ENCODE measurements at places on chromosomes 3 and 15.
A peak's percentile ranks its signal among the peaks of the same experiment; 100 is the strongest.

GRCh38 chr15:92915766-92916435 is 15.8 kb downstream of the CHD2 start:
- no peak for DNase-seq

GRCh38 chr15:95263751-95264150 is 1032.4 kb downstream of the MCTP2 start:
- no peak for DNase-seq

- no peak for DNase-seq
These were observed 196.8 kb upstream of the AGTR1 start for GRCh38 chr3:148500881-148501280.

GRCh38 chr3:60277361-60277800 is 973.9 kb downstream of the FHIT start:
- no peak for DNase-seq

DNA sequence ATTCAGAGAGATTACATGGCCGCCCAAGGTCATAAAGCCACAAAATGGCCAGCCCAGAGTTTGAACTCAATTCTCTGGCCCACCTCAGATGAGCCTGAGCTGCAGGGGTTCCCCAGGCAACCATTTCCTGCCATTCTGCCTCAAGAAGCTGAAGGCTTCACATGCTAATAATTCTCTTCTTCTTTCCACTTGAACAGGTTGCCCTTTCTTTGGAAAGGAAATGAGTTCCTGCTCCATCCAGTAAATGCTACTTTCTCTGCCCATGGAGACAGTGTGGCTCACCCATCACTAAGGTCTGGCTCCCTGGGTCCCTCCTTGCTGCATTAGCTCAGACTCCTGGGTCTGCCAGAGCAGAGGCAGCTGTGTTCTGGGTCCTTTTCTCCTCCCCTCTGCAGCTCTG is 48.2 kb downstream of the TRIM42 start:
- no peak for DNase-seq

DNA sequence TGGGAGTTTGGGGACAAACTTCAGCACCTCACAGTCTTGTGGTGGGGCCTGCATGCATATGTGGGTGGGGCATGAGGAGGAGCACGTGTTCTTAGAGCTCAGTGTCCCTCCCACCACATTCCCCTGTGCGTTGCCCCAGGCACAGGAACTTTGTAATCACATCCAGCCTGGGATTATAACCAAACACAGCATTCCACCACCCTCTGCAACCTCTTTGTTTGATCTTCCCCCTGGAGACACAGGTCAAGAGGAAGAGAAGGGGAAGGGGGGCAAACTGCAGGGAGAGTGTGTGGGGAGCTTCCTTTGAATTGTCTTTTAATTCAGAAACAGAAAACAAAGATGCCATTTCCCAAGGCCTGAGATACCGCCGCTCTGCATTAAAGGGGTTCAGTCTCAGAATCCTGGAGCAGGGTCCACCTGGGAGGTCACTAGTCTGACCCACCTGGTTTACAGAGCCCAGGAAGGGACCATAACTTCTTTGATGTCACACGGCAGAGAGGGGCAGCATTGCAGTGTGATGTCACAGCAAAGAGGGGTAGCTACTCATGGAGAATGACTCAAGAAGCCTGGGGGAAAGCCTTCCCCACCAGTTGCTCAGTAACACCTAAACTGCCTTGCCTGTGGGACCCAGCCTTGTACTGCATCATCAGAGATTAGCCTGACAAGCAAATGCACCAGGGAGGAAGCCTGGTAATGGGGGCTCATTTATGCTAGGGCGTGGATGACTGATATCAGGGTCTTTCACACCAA is 106.3 kb upstream of the RNU6-1 start:
- peak; percentile 55 for DNase-seq

GRCh38 chr3:132538072-132538471 is 59.0 kb upstream of the ACKR4 start:
- DNase-seq: no peak

Measured in neural crest cell (in vitro differentiated cells).